ENCODE measurements at places on chromosomes 3 and 15.

DNA sequence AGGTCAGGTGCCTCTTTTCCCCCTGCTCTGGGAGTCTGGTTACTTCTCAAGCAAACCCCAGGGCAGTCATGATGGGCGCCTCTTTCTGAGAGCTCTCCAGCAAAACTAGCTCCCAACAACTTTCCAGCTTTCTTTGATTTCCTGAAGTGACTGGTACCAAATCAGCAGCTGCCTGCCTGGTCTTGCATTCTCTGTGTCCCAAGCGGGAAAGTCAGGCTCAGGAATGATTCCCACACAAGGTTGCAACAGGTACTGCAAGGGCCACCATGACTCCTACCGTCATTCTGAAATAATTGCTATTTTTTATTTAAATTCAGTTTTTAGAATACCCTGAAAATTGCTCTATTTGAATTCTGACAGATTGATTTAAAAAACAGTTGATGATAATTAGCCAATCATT lies 658.7 kb downstream of the SQOR start:
- no peak for DNase-seq

- no peak for DNase-seq
These were observed 669.7 kb downstream of the ROBO1 start for GRCh38 chr3:79097964-79098660.

- DNase-seq: no peak
These were observed 115.0 kb downstream of the RAP2B start for GRCh38 chr3:153277029-153277428.

GRCh38 chr15:69693059-69693458 lies 240.4 kb downstream of the RPLP1 start:
- DNase-seq: no peak

DNA sequence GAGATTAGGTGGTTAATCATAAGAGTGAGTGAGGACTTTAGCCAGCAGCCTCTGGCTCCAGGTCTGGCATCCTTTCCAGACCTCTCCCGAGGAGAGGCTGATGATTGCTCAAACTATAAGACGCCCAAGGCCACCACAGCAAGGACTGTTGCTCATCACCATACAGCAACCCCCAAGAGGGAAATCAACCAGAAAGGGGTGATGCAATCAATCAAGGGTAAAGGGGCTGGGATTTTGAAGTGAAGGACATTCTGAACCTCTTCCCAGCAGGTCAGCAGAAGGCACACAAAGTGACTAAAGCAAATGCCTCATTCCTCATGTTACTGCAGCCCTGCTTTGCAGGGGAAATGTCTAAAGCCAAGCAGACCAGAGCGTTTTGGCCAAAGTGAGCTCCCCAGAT lies 247.3 kb upstream of the IGF1R start:
- no peak for DNase-seq

GRCh38 chr3:57999417-58000115 lies 8.7 kb upstream of the FLNB start:
- no peak for DNase-seq

DNA sequence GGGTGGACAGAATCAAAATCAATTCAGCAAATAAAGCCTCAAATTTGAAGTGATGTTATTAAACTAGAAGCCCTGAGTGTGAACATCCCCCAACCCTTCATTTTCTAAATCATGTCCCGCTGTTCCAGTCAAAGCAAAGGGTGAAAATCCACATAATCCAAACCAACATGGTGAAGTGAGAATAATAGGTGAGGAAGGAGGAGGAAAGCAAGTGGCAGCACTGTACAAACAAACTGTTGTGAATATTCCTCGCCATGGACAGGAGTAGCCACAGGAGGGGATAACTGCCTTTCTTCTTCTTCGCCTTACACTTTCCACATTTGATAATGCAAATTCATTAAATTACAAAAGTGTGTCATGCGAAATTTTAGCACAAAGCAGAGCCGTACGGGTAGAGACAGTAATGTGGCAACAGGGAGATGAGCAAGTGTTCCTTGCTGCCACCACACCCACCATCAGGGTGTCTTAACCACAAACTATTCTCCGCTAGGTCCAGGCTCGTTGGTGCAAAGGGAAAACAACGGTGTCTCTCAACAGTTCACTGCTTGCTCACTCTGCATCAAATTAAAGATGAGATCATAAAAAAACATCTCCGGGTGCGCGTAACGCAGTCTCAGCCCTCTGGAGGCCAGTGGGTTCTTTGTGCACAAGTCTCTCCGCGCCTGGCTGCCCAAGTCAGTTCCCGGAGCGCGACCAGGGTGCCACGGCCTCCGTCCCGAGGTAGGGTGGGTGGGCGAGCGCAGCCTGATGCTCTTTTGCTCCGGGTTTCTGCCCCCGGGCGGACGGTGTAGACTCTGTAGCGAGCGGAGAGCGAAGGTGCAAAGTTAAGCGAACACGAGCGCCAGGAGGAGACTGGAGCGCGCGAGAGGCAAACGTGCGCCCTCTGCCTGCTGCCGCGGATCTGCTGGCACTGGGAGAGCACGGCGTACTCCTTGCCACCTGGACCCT lies 6.7 kb downstream of the EPHA3 start:
- no peak for DNase-seq

GRCh38 chr15:85618956-85619491 lies 175.7 kb downstream of the KLHL25 start:
- DNase-seq: no peak

- DNase-seq: no peak
These were observed 897.3 kb downstream of the ROBO1 start for GRCh38 chr3:78870484-78870883.

- DNase-seq: no peak
These were observed 511.9 kb downstream of the GBE1 start for GRCh38 chr3:81249540-81250029.

DNA sequence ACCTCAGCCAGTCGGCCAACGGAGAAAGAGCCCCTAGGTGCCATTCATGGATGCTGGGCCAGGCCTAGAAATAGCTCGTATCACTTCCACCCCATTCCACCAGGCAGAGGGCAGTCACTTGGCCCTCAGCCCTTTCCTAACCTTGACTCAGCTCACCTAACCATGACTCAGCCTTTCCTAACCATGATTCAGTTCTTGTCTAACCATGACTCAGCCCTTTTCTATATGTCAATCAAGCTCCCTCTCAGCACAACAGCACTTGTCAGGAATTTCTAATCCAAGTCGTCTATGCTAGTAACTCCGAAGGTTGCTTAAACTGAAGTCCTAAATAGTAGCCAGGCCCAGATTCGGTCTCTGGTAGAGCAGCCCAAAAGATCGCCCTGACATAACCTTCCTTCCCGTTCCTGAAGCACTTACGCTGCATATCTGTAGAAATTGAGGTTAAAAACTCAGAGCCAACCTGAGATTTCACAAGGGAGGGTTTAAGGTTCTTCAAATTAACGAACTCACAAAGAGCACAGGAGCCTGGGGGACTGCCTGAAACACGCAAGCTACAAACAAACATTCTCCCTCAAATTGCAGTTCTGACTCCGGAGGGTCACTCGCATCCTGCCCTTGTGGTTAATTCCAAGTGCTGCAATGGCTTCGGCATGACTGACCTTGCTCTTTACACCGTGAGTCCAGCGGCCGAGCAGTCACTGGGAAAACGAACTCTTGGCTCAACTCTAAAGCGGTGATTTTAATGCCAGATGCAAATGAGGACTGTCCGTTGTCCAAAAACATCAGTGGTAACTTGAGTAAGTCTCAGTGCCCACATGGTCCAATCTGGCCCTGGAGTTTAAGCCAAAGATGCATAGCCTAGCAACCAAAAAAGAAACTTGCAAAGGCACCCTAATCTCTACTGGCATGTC lies 99.9 kb downstream of the ADAMTS17 start:
- no peak for DNase-seq

DNA sequence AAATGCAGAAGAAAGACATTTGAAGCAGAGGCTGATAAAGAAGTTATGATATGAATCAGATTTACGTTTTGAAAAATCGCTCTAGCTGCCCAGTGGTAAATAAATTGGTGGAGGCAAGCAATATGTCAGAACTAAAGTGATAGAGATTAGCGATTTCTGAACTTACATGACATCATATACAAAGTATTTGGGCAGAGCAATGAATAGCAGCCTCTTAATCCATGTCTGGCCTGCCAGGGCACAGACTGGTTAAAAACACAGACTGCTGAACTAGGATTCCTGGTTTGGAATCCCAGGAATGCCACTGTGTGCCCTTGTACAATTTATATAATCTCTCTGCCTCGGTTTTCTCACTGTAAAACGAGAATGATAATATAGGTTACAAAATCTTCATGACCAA lies 243.1 kb upstream of the SETMAR start:
- DNase-seq: no peak

- no peak for DNase-seq
These were observed 51.0 kb downstream of the ATP8B4 start for GRCh38 chr15:50068016-50068415.

- no peak for DNase-seq
These were observed at the start of the genes CHDH and IL17RB for GRCh38 chr3:53846134-53846850. CHDH (minus strand) TSS chr3:53846419; CDS start chr3:53824008, 22,411 bp downstream. IL17RB (plus strand) TSS chr3:53846568; CDS start chr3:53846589, 21 bp downstream.

GRCh38 chr3:151871639-151872468 lies 1.6 kb upstream of the SUCNR1 start:
- DNase-seq: no peak

- DNase-seq: no peak
These were observed 24.0 kb downstream of the NOX5 start for GRCh38 chr15:69038508-69038907.

DNA sequence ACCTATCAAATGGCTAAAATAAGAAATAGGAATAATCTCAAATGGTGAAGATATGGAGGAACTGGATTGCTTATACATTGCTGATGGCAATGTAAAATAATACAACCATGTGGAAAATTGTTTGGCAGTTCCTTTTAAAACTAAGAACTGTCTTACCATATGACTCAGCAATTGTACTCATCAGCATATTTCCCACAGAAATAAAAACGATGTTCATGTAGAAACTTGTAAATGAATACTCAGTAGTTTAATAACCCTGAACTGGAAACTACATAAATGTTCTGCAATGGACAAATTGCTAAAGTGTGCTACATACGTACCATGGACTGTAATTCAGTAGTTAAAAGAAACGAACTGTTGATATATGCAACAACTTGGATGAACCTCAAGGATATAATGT lies 253.9 kb upstream of the RBMS3 start:
- DNase-seq: no peak

- no peak for DNase-seq
These were observed 7.7 kb downstream of the CRABP1 start for GRCh38 chr15:78347586-78348543.

- DNase-seq: no peak
These were observed 248.3 kb upstream of the ICE2 start for GRCh38 chr15:60727260-60727659.

DNA sequence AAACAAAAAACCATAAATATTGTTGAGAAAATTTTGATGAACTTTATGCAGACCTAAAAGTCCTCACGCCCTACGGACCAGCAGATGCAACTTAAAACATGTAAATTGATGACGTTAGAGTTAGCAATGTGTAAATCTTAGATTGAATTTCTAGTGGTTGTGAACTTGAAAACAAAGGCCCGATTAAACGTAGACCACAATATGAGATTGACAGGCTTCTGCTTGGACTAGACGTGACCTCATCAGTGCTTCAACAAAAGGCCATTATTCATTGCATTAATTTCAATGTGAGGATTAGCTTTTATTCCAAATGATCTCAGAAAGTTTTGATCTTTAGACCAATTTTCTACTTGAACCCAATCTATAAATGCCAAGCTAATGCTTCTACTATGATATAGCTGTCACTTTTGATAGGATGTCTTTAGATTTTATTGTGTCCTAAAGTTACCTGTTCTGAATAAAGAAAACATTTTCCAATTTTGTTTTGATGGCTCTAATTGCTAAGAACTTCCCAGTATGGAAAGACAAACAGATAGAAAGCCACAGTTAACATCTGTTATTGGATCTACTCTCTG lies 55.4 kb upstream of the SPPL2A start:
- no peak for DNase-seq

DNA sequence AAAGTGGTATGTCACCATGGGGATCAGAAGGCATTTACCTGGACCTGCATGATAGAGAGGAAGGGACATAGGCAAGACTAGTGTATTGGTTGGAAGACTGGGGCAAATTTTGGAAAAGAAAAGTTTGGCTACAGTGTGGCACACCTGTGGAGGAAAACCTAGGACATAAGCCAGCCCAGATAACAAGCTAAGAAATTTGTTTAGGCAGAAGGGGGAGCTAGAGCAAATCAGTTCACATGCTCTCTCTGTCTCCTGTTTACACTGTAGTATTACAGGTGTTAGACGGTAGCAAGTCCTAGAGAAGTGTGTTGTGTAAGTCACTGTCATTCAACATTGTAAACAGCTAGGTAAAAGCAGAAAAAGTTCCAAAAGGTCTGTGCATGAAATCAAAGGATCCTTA lies 11.9 kb upstream of the ALDH1A2 start:
- no peak for DNase-seq

GRCh38 chr15:42137461-42138261 lies 18.8 kb downstream of the PLA2G4F start:
- DNase-seq: peak; percentile 18

- DNase-seq: no peak
These were observed 11.3 kb downstream of the LYSMD4 start for GRCh38 chr15:99721896-99722295.

DNA sequence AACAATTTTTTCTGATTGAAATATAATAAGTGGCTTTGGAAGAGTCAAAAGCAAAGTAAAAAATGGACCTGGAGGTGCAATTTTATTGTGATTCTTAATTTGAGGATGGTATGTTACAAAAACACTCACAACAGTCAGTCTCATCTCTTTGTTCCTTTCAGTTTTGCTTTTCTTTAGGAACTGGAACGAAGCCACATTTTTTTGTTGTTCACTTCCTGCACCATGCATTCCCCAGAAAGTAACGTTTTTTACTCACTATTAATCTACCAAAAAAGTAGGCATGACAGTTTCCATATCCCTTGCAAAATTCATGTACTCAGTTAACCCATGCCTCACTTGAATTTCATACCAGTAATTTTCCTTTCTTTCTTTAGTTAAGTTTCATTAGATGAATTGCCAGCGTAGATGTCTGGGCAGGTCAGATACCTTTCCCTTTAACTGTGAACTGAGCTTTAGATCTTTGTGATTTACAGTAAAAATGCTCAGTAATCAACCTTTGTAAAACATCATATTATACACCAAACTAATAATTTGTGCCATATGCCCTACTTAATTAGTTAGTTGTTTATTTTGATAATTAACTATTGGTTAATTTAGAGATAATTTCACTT lies 384.3 kb downstream of the ROBO1 start:
- DNase-seq: no peak

Data from hematopoietic multipotent progenitor cell treated with erythropoietin and hydrocortisone succinate and interleukin-3 and kit ligand, for 17 days (in vitro differentiated cells).